ENCODE measurements at places on chromosomes 1 and 21.

- no peak for DNase-seq
Measured at GRCh38 chr1:15343729-15344128, 66.0 kb upstream of the EFHD2 start.

- DNase-seq = no peak
Measured at GRCh38 chr1:223700942-223701637, 11.2 kb upstream of the CAPN2 start.

DNA sequence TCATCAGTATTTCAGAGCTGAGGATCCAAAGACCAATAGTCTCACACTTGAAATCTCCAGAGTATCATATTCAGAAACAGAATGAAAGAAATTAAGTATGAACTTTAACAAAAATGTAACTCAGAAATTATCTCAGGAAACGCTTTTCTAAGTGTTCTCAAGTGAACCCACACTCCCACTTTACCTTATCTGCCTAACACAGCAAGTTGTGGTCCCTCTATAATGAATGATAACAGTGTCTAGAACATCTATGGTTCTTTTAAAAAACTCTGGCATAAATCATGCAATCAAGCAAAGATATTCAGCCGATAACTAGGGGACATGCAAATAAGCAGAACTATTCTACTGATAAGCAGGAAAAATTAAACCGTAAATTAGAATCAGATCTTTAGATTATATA lies 1574.2 kb downstream of the PLA2G4A start:
- no peak for DNase-seq

- DNase-seq = no peak
Measured at GRCh38 chr1:27885114-27885528, 12.8 kb downstream of the THEMIS2 start.

- no peak for DNase-seq
Measured at GRCh38 chr1:47644212-47644573, 206.3 kb downstream of the FOXD2 start.

GRCh38 chr1:68202239-68202832 lies 30.0 kb downstream of the WLS start:
- DNase-seq = no peak

- no peak for DNase-seq
Measured at GRCh38 chr1:202007805-202008489, 2.4 kb upstream of the ELF3 start.

DNA sequence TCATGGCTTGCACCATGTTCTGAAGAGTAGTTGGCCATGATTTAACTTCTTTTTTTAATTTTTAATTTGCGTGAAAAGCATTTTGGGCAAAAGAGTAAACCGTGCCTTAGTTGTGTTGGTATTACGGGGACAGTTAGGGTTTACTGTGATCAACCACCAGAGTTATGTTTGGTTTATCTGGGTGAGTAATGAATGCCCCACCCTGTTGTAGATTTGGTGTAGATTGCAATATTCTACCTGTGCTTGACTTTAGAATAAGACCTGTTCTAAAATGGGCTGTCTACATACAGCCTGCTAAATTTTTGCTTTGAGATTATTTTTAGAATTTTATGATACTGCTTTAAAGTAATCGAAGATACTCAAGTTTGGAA lies 1.4 kb downstream of the USP25 start:
- no peak for DNase-seq

GRCh38 chr1:52404116-52404974 lies at the start of the genes ORC1 and PRPF38A:
TSS of gene ORC1 (minus strand) at chr1:52404423. CDS start at chr1:52402223, 2,200 bp downstream.
TSS of gene PRPF38A (plus strand) at chr1:52404602. CDS start at chr1:52404750, 148 bp downstream.
- peak; percentile 99 for DNase-seq

DNA sequence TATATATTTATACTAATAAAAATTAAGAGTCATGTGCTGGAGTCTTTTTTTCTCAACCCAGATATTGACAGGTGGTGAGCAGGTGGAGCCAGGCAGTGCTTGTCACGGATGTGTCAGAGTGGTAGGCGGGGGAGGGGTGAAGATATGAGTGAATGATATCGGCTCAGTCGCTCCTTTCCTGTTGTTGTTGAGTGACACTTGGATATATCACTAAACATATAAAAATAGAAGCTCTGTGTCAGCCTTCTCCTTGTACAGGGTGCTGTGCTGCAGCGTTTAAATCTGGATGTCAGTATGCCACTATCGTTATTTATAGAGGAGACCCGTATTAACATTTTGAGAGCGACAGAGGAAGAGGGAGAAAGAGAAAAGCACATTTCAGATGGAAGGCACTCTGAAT lies 339.6 kb downstream of the NUF2 start:
- DNase-seq = no peak

GRCh38 chr1:206048582-206048981 lies 4.4 kb upstream of the RHEX start:
- no peak for DNase-seq

- no peak for DNase-seq
Measured at GRCh38 chr1:93257889-93258288, 77.4 kb downstream of the CCDC18 start.

DNA sequence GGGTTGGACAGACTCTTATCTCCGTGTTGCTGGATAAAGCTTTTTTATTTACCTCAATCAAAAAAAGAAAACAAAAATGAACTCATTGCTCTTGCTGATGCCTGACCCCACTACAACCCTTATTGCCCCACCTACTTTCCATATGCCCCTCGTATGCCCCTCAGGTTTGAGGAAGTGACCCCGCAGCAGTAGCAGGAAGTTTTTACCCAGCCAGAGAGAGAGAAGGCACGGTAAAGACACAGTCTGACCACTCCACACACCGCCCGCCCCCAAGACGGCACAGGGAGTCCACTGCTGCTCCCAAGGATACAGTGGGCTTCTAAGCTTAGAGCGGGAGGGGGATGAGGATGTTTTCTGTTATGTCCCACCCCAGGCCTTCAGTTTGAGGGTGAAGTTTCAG lies 9.8 kb downstream of the PLEKHO1 start:
- DNase-seq = no peak

DNA sequence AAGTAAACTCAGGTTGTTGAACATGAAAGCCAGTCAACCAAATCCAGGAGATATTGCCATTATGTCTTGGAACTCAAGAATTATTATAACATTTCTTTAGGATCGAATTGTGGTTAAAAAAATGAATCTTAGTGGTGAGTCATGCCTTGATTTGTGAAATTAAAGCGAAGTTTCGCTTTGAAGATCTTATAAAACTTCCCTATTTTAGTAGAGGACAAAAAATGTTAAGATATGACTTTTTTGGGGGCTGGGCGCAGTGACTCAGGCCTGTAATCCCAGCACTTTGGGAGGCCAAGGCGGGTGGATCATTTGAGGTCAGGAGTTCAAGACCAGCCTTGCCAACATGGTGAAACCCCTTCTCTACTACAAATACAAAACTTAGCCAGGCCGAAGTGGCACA lies 39.5 kb upstream of the PTBP2 start:
- no peak for DNase-seq

GRCh38 chr1:232969799-232970198 lies 19.4 kb downstream of the NTPCR start:
- no peak for DNase-seq

GRCh38 chr1:239772446-239772845 lies 319.2 kb upstream of the FMN2 start:
- DNase-seq = no peak

GRCh38 chr21:28588997-28589396 lies 403.7 kb downstream of the LTN1 start:
- DNase-seq = no peak

Data from sciatic nerve (tissue), 2 donors.